HuH-7 (cell line): ENCODE measurements at places on chromosomes 11 and 22.
A peak's percentile ranks its signal among the peaks of the same experiment; 100 is the strongest.

DNA sequence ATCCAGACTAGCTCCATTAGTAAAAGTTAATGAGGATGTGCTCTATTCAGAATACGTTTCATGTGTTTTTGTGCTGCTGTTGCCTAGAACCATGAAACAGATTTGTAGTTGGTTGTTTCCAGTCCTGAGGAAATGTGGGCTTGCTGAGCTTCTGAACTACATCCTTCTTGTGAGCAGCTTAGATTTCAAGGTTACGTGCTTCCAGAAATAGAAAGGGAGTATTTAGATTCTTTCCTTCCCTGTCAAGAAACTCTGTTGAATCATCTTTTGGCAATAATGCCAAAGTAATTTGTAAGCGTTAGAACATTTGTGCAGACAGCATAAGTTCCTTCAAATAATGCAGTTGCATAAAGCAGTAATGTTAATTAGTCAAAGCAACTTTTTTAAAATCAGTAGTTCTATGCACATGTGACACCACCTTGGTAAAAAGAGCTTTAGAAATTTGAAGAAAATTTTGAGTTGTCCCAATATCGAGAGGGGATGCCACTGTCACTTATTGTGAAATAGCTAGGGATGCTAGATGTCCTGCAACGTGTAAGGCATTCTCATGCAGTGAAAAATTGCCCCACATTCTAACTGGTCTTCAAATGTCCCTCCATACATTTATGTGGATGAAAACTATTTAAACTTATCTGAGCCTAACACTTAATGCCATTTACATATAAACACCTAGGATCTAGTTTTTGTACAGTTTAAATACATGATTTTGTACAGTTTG lies 169.6 kb downstream of the ETS1 start:
- no peak for DNase-seq

DNA sequence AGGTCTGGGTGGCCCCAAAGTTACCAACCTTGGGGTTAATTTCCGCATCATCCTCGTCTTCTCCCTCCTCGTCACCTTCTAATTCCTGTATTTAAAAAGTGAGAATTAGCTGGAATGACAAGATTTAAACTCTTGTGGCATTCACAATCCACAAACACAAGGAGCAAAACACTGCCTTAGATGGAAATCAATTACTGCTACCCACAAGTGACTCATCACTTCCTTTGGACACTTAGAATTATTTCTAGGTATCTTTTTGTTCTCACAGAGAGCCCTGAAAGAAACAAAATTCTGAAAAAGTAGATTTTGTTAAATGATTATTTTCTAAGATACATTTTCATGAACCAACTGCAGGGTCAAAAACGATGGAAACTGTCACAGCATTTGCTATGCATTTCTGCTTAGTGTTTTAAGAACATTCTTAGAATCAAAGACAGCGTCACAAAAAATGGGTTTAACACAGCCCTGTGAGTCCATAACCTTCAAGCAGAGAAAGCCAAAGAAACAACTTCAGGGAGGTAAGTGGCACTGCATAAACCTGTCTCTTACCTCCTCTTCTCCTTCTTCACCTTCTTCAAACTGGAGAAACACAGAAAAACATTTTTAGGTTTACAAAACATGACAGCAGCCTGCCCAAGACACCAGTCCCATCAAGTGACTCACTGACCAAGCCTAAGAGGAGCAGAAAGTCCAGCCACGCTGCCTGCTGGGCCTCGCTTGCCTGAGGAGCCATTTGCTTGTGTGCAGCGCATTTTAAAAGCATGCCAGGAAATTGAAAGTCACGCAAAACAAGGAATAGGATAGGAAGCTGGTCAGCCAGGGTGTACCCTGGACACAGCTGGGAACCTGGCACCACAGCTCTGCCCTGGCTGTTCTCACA lies 22.3 kb upstream of the PHLDA2 start:
- no peak for DNase-seq

GRCh38 chr22:49112176-49112575 lies 715.5 kb downstream of the BRD1 start:
- no peak for DNase-seq

GRCh38 chr11:2581151-2581930 lies 118.5 kb downstream of the KCNQ1OT1 start:
- no peak for DNase-seq

- peak; percentile 28 for DNase-seq
These were observed 1.1 kb downstream of the HMGXB4 start for GRCh38 chr22:35258191-35258988.

DNA sequence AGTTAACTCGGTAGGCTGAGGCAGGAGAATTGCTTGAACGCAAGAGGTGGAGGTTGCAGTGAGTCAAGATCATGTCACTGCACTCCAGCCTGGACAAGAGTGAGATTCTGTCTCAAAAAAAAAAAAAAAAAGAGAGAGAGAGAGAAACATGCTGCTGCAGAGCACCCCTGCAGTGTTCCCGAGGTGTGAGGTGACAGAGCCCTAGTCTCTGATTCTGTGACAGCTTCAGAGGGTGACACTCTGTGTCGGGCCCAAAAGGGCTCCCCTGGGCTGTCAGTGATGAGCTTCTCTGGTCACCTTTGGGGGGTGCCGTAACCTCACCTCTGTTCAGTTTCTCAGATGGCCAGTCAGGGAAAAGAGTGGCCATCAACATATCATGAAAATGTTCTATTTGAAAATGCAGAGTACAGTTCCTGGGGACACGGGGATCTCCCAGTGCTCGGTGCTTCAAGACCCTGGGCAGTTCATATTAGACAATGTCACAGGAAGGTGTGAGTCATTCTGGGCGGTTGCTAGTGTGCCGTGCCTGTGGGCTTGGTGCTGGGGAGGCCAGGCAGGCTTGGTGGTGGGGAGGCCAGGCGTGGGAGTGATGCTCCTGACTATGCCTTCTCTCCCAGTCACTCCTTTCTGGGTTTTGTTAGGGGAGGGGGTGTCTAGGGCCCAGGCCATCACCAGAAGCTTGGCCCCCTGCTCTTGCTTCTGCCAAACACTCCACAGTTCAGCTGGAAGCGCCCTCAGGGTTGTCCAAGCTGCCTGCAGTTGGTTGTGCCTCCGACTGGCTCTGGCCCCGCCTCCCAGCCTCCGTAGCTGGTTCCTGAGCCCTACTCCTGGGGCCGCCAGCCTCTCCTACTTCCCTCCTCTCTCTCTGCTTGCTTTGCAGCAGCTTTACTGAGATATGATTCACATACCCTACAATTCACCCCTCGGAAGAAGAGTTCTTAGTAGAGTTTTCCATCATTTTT lies 52.5 kb upstream of the CLDN5 start:
- DNase-seq, result no peak
